SIG-M5 (cell line): ENCODE measurements at places on chromosomes 16 and 17.

- no peak for DNase-seq
These were observed 4.3 kb upstream of the GIP start for GRCh38 chr17:48972749-48973097.

- no peak for DNase-seq
These were observed 4.7 kb upstream of the CHD3 start for GRCh38 chr17:7883781-7884386.

DNA sequence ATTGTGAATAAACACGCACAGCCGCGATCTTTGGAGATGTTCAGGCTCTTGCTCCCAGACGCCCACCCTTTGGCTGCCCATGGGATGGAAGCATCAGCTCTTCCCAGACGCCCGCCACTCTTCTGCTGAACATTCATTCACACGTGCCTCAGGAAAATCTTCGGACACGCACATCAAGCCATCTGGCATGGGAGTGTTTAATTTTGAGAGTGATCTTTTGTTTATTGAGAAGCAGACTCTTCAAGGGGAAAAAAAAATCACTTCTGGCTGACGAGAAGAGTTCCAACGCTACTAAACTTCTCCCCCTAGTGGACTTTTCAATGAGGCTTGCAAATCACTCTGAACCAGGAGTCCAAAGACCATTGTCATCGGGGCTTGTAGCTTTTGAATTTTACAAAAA is 62.0 kb upstream of the NUDT7 start:
- no peak for DNase-seq

DNA sequence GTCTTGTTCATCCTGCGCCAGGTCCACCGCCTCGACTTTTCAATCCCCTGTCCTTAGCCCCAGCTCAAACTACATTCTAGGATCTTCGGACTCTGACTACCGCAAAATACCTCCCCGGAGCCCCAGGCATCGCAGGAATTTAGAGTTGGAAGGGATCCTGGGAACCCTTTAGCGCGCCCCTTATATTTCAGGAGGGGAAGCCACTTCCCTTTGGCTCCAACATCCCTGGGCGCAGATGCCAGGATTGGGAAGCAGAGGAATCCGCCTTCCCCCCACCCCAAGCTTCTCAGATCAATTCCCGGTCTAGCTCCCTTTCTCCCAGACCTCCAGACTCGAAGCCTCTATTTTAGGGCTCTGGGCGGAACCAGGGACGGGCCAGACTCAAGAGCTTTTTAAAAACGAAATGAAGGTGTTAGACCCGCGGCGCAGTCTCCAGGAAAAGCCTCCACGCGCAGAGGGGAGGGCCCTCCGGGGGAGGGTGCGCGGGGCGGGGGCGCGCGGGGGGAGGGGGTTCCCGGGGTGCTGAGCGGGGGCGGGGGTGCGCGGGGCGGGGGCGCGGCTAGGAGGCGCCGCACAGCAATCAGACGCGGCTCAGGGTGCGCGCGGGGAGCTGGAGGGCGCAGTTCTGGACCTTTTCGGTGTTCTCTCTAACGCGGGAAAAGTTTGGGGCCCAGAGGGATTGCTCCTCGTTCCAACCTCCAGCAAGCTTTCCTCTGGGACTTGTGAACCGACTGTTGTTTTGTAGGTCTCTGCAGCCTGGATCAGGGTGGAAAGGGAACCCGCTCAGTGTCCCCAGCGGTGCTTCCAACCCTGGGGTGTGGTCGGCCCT is 1.6 kb downstream of the AHSP start:
- DNase-seq = no peak

DNA sequence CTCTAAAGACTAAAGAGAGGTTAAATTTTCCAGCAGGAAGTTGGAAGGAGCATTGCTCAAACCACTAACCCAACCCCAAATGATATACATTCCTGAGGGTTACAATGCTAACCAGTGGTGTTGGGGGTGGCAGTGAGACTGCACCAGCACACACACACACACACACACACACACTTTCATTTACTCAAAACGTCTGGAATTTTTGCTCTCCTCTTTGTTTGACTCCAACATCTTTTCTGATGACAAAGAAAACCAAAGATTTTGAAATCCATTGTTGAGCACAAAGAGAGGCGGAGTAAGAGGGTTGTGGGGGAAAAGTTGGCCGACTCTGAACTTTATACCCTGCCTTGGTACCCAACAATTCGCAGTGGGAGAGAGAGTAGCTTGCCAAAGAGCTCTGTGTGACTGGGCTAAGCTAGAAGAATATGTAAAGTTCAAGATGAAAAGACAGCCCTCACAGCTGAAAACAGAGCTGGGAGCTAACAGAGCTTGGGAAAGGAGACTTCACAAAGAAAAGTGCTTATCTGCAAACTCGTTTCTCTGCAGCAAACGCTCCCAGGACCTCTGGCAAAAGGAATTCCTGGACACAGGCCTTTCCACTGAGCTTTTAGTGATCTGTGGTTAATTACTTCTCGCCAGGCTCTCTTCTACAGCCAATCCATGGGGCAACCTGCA is 426.0 kb upstream of the CDH11 start:
- no peak for DNase-seq

DNA sequence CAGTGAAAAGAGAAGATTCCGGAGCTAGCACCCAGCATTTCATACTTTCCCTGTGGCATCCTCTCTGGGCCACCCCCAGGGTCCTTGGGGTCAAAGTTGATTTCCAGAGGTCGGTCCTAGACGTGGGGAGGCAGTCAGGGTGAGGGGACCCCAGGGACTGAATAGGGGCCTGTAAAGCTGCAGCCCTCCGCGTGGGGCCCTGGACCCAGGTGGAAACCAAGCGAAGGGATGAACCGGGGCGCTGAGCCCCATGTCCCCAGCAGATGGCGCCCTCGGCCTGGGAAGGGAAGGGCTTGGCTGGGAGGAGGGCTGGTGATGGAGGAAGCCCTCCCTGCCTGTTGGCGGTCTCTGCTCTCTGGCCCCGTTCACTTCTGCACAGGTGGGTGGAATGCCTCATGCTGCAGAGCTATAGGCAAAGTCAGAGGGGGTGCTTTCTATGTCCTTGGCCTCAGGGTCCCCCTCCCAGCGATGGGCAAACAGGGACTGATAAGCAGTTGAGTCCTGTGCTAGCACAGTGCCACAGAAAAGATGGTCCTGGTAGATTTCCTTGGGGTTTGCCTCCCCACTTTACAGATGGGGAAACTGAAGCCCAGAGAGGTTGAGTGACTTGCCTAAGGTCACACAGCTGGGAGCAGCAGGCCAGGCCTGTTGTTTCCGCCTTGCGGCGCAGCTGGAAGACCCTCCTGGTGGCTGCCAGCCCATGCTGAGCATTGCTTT is 163.4 kb upstream of the CIBAR2 start:
- DNase-seq = no peak

GRCh38 chr16:77842468-77842867 is 54.1 kb downstream of the VAT1L start:
- DNase-seq = no peak

GRCh38 chr16:11264155-11264832 is 4.8 kb downstream of the TNP2 start:
- no peak for DNase-seq

GRCh38 chr17:76747716-76748363 is 9.9 kb downstream of the MFSD11 start:
- no peak for DNase-seq

DNA sequence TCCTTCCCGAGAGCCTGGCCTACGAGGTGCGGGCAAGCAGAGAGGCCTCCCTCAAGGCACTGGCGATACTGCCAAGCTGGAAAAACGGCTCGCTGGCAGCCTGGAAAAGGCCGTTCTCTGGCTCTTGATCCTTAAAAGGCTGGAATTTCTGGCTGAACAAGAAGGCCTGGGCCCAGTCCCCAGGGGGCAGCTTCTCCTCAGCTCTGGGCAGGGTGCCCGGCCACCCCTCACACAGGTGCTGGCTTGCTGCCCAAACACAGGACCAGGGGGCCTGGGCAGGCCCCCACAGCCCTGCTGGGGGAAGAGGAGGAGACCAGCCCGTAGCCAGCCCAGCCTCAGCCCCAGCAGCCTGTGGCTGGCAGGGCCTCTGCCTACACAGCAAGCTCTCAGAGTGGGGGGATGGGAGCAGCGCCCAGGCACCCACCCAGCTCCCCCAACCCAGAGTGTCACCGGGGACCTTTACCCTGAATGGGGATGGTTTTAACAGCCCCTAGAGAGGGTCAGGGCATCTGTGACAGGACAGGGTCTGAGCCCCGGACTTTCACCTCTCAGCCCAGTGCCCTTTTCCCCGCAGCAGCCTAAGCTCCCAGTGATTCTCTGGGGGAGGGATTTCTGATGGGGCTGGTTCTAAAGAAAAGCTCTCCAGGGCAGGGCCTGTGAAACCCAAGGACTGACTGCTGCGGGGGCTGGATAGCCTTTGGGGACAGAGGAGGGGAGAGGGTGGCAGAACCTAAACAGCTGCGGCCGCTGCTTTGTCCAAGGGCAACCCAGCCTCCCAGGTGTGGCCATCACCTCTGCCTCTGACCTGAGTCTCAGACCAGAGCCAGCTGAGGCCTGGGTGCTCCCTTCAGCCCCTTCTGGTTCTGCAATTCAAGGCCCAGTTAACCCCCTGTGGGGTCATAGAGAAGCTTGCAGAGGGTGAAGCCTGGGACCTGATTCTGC is 38.6 kb upstream of the TOB1 start:
- DNase-seq = no peak

DNA sequence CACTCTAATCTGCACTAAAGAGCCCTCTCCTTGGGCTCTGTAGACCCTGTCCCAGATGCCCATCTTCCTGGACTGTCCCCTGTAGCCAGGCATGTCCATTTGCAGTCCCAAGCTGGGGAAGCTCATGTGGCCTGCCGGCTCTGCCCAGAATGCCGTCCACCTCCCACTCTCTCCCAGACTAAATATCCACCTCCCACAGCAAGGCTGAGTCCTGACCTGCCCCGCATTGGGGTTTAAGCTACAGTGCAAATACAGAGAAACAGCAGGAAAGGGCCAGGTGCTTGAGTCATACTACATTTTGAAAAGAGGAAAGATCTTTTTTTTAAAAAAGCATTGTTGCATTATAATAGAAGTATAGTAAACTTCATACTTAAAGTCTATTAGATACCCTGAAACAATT is 3.0 kb downstream of the ST6GALNAC2 start:
- no peak for DNase-seq

- DNase-seq = no peak
These were observed 13.1 kb upstream of the GRB2 start for GRCh38 chr17:75418531-75418930.

DNA sequence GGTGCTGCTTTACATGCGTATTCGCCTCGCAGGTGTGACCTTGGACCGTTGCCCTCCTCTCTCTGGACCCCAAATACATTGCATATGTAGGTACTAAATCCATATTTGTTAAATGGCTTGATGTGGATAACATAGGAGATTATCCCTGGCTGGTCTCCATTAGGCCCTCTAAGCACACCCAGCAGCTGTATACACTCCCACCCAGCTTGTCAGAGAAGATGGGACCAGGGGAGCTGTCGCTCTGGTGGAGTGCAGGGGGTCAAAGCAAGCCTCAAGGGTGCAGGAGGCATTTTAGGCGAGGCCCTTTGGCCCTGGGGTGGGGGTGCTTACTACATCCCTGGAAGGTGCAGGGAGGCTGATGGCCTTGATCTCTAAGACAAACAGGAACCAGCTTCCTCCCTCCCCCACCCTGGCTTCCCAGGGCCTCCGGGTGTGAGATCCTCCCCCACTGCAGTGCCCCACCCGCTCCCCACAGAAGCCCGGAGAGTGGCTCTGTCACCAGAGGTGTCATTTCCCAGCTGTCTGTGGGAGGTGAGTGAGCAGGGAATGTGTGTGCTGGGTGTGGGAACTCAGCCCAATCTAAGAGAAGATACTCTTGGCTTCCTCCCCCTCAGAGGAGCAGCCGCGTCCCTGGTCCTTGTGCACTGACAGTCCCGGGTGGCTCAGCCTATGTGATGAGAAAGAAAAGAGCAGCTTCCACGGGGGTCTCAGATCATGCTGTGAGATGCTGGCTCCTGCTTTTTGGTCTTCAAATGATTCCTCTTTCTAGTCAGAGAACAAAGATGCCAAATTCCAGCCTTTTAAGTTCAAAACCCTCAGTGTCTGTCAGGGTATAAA is 1.4 kb upstream of the VAMP2 start:
- DNase-seq = no peak

DNA sequence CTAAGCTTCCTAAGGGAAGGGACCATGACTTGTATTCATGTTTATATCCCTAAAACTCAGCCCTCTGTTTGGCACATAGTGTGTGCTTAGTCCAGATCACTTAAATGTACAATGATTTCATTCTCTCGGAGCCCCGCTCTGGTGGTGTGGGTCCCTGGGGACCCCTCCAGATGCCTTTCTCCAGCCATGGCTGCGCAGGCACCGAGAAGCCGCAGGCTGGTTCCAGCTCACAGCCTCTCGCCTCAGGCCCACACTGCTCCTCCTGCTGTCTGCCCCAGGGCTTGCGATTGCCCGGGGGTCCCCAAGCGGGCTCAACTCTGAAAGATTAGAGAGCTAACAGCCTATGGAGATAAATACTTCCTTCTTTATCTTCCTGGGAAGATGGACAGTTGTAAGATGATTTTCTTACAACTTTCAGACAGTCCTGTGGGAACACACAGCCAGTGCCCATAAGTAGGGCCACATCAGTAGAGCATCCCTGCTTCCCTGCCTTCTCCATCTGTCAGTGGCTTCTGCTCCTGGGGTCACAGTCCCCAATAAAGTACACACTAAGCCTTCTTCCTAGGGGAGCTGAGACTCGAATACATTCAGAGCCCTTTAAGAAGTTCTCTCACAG is 66.2 kb downstream of the CENPV start:
- no peak for DNase-seq

DNA sequence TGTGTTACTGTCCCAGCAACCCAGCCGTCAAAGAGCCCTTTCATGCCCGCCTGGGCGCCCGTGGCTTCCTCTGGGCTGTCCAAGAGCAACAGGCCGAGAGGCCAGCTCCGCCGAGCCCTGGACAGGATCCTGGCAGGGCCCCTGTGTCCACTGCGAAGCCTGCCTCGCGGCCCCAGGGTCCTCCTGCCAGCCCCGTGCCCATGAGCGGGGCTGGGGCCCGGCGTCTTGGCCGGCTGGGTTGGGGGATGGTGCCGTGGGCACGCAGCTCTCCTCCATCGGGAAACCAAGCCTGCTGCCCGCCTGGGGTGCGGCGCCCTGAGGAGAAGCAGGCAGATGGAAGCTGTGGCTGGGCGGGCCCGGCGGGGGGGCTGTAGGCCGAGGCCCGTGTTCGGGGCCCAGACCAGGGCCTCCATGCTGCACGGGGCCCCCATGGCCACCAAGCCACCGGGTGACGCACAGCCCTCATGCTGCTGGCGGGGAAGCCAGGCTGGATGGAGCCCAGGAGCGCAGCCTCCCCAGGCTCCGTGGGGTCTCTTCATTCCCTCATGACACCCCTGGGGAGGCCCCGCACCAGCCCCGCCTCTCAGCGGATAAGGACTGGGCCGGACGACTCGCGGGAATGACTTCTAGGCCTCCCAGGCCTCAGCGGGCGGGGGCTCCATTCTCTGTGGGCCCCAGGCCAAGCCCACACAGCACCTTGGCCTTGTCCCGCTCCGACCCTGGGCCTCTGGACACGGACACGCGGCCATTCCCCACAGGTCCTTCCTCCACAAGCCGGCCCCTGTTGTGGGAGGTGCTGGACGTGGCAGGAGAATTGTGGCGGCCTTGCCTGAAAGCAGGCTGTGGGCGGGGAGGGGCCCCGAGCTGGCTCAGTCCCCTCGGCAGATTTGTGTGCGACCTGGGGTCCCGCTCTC is at the start of gene C1QTNF8:
C1QTNF8 (minus strand) TSS at position 76 of the 914 bp plus-strand sequence. CDS start 1,322 bp downstream, outside the sequence.
- no peak for DNase-seq
